Activated CD4-positive, alpha-beta T cell treated with anti-CD3 and anti-CD28 coated beads, Interleukin-2, amount 10 ng/mL, durations not matched to agents 24 days and 14 days (primary cell): ENCODE measurements at places on chromosomes 2 and 18. TPM values are rescaled to one million over a fixed set of nuclear protein-coding genes. Genes with fewer than 3 reads are reported as not detected.

Gene CELF4
- not detected in 2 replicates for total RNA-seq

Gene TMEM247
- not detected in 2 replicates for total RNA-seq

Gene GLI2
- total RNA-seq: 0.09 and 0.14 TPM in 2 replicates

Gene CENPA
- total RNA-seq: 21.8 and 23.6 TPM in 2 replicates

Gene C2orf74
- 5.7 and 8.7 TPM in 2 replicates for total RNA-seq

Gene FAM124B
- total RNA-seq: 0.47 and 0.64 TPM in 2 replicates
